SIG-M5 (cell line): ENCODE measurements at places on chromosomes 1 and 21.

- no peak for DNase-seq
Measured at GRCh38 chr1:205356440-205357139, at the start of gene KLHDC8A. Gene KLHDC8A (minus strand): TSS chr1:205356922. CDS start chr1:205343604, 13,318 bp downstream.

DNA sequence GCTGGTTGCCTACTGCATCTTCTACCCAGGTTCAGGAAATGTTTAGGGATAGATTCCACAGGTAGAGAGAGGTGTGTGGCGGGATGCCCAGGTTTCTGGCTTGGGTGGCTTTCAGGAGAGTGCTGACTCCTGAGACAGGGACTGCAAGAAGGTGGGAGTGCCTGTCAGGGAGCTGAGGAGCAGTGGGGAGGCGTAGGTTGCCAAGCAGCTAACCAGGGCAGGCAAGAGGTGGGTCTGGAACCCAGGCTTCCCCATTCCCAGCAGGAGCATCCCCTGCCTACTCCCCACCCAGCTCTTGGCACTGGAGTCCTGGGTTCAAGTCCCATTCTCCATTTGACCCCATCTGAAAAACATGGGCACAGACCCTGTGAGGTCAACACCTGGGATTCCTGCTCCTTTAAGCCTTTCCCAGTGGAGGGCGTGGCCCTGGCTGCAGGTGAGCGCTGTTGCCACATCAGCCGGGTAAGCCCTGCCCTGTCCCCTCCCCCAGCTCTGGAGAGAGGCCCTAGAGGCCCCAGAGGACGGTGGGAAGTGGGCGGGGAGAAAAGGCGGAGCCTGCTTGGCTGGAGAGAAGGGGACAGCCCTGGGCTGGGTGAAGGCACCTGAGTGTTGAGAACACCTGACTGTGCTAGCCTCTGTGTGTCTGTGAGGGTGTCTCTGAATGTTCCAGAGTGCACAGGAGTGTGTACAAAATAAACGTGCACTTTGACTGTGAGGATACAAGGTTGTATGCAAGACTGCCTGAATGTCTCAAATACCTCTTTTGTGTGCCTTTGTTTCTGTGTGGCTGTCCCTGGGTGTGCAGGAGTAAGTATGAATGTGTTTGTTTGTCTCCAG, 14.0 kb upstream of the SYNC start:
- no peak for DNase-seq

GRCh38 chr1:226195144-226195543, 8.6 kb upstream of the ACBD3 start:
- DNase-seq, result no peak

GRCh38 chr1:82392513-82392912, 591.8 kb downstream of the ADGRL2 start:
- no peak for DNase-seq

DNA sequence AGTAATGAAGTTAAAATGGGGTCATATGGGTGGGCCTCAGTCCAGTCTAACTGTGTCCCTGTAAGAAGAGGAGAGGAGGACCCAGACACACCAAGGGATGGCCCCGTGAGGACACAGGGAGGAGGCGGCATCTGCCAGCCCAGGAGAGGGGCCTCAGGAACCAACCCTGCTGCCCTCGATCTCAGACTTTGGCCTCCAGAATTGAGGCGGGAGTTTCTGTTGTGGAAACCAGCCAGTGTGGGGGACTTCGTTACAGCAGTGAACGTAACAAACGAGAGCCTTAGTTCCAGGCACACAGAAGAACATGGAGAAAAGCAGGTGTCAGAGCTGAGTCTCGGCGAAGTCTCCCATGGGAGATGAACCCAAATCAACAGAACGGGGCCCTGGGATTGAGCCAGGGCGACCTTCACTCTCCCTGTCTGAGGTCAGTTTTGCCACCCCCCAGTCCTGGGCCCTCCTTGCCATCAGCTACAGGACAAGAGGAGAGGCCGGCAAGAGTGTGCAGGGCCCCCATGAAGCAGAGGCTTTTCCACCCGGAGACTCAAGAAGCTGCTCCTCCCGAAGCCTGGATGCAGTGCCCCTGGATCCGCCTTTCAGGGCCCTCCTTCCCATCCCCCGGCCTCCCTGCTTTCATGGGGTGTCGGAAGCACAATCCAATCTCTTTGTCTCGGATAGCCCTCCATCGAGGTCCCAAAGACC, 36.6 kb downstream of the TFF3 start:
- no peak for DNase-seq

- no peak for DNase-seq
Measured at GRCh38 chr1:10594595-10595223, 120.0 kb downstream of the PEX14 start.

- DNase-seq, result no peak
Measured at GRCh38 chr1:24921412-24921811, 8.7 kb downstream of the RUNX3 start.

DNA sequence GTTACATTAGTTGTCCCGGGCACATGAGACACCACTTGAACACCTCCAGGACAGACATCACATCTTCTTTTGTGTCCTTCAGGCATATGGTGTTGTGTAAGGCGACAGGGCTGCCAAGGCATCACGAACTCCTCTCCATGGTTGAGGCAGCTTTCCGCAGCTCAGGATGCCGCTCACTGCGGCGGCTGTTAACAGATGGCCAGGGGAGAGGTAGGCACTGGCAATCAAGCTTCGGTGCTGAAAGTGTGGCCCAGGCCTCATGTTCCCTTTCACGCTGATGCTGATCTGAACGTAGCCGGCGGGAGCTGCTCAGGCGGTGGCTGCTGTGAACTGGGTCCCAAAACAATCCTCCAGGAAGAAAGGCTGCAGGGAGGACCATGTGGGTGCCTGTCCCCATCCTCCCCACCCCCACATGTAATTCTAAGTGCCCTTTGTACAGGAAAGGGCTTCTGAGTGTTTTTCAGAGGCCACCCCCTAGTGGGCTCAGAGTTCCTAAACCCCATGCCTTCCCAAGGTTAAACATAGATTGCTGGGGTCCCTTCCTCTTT, 287.1 kb upstream of the AJAP1 start:
- no peak for DNase-seq

DNA sequence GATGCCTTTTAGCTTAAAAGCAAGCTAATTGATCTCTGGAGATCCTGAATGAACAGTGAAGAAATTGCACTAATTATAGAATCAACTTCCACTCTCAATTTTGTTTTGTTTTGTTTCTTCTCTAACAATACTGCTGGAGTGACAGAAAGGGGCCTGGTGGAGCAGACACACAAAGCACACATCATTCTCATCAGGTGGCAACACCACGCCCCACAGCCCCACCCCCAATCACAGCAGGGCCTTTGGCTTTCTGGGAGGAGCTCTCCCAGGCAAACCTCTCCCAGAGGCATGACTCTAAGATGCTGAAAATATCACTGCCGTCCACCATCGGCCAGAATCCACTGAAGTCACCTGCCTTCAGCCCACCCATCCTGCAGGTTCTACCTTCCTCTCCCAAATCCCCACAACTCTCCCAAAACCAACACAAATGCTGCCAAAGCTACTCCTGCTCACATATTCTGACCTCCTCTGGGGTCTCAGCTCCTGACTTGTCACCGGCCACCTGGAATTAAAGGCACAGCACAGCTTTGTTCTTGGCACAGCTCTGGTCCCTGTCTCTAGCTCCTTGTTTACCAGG, 120.7 kb downstream of the GRIK3 start:
- DNase-seq, result no peak

DNA sequence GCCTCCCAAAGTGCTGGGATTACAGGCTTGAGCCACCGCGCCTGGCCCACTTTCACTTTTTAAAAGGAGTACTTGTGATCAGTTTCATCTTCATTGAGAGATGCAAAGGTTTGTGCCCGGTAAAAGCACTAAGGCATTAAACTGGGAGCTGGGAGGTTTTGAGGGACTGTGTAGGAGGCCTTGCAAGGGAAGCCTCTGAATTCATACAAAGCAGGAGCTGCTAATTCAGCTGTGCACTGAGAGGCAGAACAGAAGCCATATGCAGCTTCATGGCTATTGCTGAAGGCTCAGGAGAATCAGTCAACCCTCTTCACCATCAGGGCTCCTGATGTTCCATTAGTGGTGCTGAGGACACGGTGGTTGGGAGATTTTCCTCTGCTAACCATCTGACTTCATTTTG, 77.7 kb downstream of the GPR88 start:
- no peak for DNase-seq

GRCh38 chr1:6179564-6180175, 451 bp downstream of the CHD5 start:
- DNase-seq, result no peak

- DNase-seq, result no peak
Measured at GRCh38 chr1:37305841-37306240, 168.5 kb upstream of the ZC3H12A start.

DNA sequence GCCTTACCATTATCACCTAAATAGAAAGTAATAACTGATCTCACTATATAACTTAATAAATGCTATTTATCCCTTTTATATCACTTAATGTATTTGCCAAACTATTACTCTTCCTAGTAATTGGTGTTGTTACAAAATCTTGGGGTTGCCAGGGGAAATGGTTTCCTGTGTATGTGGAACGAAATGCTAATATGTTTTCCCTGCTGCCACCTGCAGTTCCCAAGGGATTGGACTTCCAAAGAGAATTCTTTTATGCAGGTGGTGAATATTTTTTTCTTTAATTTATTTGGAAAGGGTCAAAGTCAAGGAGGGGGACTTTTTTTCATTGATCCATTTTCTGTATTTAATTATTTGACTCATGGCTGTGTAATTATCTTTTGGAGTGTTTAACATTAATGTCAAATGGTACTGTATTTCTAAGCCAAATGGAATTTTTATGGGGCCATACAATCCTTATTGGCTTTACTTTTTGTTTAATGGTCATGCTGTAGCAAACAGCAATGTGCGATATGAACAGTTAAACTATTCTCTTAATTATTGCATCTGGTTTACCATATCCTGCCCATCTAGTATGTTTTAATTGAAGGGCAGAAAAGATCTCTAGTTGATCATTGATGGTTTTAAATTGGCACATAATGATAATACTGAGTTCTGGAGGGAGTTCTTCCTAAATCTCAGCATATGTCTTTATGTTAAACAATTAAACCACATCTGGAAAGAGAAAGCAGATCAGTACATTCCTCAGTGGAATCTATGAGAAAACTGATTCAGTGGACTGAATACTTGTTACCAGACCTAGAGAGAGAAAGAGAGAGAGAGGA, 486.3 kb downstream of the TTLL7 start:
- DNase-seq, result no peak

- DNase-seq, result no peak
Measured at GRCh38 chr1:208182880-208183645, 61.1 kb downstream of the PLXNA2 start.

DNA sequence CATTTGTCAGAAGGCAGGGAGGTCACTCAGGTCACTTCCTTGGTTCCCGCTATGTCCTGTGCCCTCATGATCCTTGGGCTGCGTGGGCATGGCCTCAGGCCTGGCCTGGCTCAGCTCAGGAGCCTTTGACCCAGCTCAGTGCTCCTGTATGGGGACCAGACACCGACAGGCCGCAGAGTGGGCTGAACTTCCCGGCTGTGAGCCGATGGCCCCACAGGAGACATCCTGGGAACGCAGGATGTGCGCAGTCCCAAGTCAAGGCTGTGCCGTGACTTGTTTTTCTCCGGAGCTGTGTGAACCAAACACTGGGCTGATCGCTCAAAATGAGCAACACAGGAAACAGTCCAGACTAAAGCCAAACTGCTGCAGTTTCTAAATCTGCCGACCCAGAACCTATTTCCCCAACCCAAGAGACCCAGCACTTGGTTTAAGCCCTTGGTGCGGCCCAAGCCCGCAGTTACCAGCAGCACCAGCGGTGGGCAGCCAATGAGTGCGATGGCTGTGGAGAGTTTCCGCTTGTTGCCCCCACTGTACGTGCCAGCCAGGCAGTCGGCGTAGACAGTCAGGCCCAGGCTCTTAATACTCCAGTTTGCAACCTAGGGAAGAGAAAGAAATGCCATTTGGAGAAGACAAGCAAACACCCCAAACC, 92.3 kb upstream of the GCLM start:
- DNase-seq, result no peak

GRCh38 chr1:84643183-84643582, 47.1 kb downstream of the SSX2IP start:
- DNase-seq, result no peak

GRCh38 chr1:169250022-169250421, 117.6 kb downstream of the NME7 start:
- DNase-seq, result no peak

- no peak for DNase-seq
Measured at GRCh38 chr1:67729872-67730271, 44.9 kb downstream of the GADD45A start.

DNA sequence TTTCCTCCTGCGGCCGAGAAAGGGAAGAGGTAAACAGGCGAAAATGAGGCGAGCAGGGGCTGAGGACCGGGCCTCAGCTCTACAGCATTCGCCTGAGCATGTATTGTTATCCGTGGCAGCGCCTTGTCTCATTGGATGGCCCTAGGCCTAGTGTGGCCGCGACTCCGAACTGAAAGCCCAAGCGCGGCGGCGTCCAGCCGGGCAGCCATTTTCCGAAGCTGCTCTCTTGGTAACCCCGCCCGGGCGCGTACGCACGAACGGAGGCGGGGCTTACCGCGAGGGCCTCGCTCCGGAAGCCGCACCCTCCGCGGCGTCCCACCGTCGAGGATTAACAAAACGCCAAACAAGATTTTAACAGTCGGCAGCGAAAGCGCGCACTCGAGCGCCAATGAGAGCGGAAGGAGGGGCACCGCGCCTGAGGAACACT, 797 bp upstream of the USP1 start:
- no peak for DNase-seq

- DNase-seq, result no peak
Measured at GRCh38 chr21:38842079-38842478, 36.4 kb downstream of the ETS2 start.

GRCh38 chr1:227776331-227776771, 39.1 kb upstream of the PRSS38 start:
- DNase-seq, result no peak

DNA sequence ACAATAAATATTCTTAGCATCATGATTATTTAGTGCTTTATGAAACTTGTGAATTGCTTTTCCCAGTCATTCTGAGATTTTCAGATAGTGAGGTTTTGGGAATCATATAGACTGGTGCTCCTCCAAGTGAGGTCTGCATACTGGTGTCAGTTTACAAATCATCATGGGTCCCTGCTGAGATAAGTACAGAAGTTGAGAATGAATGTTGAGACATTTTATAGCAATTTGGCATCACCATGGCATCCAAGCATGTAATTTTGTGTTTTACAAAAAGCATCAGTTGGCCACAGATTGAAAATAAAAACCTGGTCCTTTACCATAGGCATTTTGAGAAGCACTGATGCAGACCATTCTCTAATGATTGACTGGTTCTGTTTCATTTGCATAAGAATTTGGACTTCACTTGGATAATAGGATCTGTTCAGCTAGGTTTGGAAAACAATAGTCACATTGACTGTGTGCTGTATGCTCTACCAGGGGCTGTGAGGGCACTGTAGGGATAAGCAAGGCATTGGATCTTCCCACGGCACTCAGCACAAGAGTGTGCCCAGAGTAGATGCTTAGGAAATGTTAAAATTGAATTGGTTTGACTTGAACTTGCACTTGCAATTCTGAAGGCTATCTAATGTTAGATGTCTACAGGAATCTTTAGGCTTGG, 79.0 kb upstream of the JUN start:
- no peak for DNase-seq

DNA sequence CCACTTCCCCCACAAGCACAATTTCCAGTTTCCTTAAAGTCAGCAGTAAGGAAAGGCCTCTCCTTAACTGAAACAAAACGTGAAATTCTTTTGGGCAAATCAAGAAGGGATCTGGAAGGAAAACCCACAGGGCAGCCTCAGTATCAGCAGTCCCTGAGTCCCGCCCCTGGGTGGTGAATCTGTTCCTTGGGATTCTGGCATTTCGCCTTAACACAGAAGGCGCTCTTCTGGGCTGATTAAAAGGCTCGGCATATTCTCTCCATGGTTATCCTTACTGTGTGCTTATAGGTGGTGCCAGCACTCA, 12.2 kb upstream of the RAB4A start:
- no peak for DNase-seq
